Activated CD4-positive, alpha-beta memory T cell treated with anti-CD3 and anti-CD28 coated beads for 36 hours (primary cell): ENCODE measurements at places on chromosomes 1 and 21. TPM values are rescaled to one million over a fixed set of nuclear protein-coding genes. Genes with fewer than 3 reads are reported as not detected.

MORC3 gene
- 30.0 TPM for total RNA-seq

S100A7 gene
- not detected for total RNA-seq

RXFP4 gene
- not detected for total RNA-seq

PAFAH2 gene
- 7.3 TPM for total RNA-seq

SPRR1B gene
- not detected for total RNA-seq

ZSWIM5 gene
- total RNA-seq: 0.59 TPM

OR4F16 gene
- not detected for total RNA-seq

NPHS2 gene
- total RNA-seq: not detected

SV2A gene
- total RNA-seq: 9.8 TPM

MYBPHL gene
- total RNA-seq: not detected

OSBPL9 gene
- 46.1 TPM for total RNA-seq

KRTAP6-3 gene
- total RNA-seq: not detected

HES2 gene
- not detected for total RNA-seq

TNFAIP8L2 gene
- 26.7 TPM for total RNA-seq

ACTL8 gene
- total RNA-seq: not detected

GJA8 gene
- total RNA-seq: not detected

SPATA21 gene
- total RNA-seq: not detected

HES3 gene
- not detected for total RNA-seq

NPPB gene
- not detected for total RNA-seq

TGFB2 gene
- not detected for total RNA-seq

FCRL2 gene
- total RNA-seq: not detected

GPR3 gene
- 1.5 TPM for total RNA-seq

C1orf167 gene
- total RNA-seq: not detected

PROK1 gene
- not detected for total RNA-seq

CYP2J2 gene
- total RNA-seq: 0.68 TPM

NCDN gene
- 21.7 TPM for total RNA-seq

HHAT gene
- total RNA-seq: 1.8 TPM

CRP gene
- total RNA-seq: not detected

FNBP1L gene
- 0.81 TPM for total RNA-seq

SLC37A1 gene
- total RNA-seq: 21.2 TPM

F11R gene
- total RNA-seq: 21.3 TPM

KLHL21 gene
- total RNA-seq: 19.4 TPM

KRTAP21-2 gene
- total RNA-seq: not detected

SELP gene
- 0.70 TPM for total RNA-seq

ATP6V1G3 gene
- total RNA-seq: not detected

JUN gene
- 13.2 TPM for total RNA-seq

ANKRD65 gene
- not detected for total RNA-seq

MPL gene
- not detected for total RNA-seq

PEX14 gene
- 17.3 TPM for total RNA-seq

DCDC2B gene
- total RNA-seq: not detected

ELAPOR1 gene
- 11.5 TPM for total RNA-seq

LCE3D gene
- not detected for total RNA-seq

HCN3 gene
- total RNA-seq: 2.4 TPM

MTMR11 gene
- total RNA-seq: 2.2 TPM

RNF186 gene
- total RNA-seq: not detected

PAQR6 gene
- 3.9 TPM for total RNA-seq

RASAL2 gene
- total RNA-seq: not detected

CFHR5 gene
- not detected for total RNA-seq

TXLNA gene
- total RNA-seq: 78.2 TPM

PGLYRP4 gene
- not detected for total RNA-seq

SPRR1A gene
- total RNA-seq: not detected

SEMA4A gene
- total RNA-seq: 75.1 TPM

RAB25 gene
- 0.56 TPM for total RNA-seq

RER1 gene
- 154 TPM for total RNA-seq
